CMK (cell line): ENCODE measurements at places on chromosomes 7 and 10.

DNA sequence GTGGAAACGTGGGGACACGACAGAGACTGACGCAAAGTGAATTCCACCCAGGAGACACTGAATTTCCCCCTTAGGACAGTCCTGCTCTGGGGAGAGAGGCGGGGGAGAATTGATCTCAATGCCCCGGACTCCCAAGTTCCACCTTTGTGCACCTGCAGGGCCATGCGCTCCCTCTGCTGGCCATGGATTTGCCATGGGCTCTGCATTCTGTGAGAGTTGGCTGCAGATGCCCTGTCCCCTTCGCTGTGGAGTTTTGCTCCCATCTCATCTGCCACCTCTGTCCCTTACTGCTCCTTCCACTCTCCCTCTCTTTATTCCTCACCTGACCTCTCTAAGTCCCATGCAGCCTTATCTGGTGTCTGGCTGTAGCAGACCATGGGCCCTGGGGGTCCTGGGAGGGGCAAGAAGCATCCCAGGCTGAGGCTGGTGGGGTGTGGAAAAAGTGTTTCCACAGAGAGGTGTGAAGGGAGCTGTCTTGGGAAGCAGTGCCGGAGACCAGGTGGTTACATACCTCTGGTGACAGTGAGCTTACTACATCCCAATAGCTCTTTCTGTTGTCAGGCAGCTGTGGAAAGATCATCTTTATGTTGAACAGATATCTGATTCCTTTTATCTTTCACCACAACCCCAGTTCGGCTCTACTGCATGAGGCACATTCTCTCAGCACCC lies 14.3 kb downstream of the GHRHR start:
- no peak for DNase-seq

GRCh38 chr10:111677759-111678158 lies 505.8 kb downstream of the GPAM start:
- no peak for DNase-seq

DNA sequence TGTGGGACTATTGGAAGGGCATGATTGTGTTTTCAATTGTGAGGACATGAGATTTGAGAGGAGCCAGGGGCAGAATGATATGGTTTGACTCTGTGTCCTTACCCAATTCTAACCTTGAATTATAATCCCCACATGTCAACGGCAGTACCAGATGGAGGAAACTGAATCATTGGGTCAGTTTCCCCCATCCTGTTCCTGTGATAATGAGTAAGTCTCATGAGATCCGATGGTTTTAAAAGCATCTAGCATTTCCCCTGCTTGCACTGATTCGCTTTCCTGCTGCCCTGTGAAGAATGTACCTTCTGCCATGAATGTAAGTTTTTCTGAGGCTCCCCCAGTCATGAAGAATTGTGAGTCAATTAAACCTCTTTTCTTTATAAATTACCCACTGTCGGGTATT lies 1367.1 kb downstream of the XPNPEP1 start:
- DNase-seq: no peak

DNA sequence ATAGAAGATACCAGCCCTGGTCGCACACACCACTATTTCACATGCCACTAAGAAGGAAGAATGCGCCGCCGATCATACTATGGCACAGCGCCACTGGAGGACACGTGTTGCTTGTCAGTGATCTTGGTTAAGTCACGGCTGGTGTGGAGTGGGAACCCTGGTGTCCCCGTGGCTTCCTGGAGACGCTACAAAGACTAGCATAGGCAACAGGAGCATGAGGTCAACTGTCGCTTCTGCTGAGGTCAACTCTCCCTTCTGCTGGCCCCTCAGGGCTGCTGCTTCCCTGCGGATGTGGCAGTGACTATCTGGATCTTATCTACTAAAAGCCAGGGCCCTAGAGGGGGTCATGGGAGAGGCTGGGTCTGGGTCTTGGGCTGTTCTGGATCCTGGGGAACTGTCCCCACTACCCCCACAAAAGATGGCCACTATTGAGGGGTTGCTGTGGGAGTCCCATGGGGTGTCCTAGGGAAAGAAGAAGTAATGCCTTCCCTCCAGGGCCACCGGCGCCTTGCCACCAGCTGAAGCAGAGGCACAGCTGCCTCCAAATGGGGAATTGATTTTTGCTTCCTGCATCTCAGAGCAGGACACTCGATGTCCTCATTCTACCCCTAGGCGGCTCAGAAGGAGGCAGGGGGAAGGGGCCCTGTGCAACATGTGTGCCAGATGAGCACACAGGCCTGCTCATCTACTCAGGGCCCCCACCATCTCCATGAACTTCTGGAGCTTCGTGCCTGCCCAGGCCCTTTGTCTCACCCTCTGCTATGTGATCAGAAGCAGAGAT lies 76.6 kb upstream of the PPIF start:
- peak; percentile 71 for DNase-seq

DNA sequence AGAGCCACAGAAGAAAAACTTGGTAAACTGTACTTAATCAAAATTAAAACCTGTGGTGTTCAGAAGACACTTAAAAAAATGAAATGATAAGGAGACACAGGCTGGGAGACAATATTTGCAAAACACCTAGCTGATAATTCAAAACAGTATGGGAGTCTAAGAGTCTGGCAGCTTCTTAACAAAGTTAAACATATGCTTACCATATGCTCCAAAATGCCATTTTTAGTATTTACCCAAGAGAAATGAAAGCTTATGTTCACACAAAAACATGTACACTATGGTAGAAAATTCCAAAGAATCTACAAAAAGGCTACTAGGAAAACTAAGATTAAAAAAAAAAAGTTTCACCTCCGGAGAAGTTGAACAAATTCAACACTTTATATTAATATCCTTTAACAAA lies 48.6 kb downstream of the ITGB1 start:
- DNase-seq: no peak

GRCh38 chr10:85542936-85543730 lies 823.5 kb downstream of the GRID1 start:
- DNase-seq: no peak

- no peak for DNase-seq
Observed at GRCh38 chr7:12517451-12517850, 53.1 kb upstream of the SCIN start.

DNA sequence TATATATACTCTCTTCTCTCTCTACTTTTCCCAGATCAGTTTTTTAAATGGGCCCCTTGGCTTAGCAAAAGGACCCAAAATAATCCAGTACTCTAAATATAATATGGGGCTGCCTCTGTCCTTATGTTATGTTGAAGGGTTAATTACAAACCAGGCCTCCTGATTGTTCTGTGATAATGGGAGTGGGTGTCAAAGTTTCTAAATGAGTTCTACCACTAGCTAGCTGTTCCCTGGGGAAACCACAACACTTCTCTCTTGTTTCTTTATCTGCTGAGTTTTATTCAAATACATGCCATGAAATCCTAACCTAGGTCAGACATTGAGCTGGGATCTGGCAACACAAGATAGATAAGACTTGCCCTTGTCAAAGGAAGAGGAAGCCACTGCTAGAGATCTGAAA lies 3.8 kb downstream of the HTR5A start:
- DNase-seq: no peak

DNA sequence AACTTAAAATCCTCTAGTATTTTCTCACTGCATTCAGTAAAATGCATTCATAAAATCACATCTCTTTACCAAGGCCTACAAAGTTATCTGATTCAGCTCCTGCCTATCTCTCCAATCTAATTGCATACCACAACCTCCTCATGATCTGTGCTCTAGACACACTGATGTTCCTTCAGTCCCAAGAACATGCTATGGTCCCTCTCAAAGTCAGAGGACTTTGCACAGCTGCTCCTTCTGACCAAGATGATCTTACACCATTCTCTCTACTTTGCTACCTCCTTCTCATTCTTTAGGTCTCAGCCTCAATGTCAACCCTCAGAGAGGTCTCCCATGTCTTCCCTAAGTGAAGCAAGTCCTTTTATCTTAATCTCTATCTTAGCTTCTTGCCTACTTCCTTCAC lies 45.5 kb downstream of the CAV1 start:
- DNase-seq: no peak

DNA sequence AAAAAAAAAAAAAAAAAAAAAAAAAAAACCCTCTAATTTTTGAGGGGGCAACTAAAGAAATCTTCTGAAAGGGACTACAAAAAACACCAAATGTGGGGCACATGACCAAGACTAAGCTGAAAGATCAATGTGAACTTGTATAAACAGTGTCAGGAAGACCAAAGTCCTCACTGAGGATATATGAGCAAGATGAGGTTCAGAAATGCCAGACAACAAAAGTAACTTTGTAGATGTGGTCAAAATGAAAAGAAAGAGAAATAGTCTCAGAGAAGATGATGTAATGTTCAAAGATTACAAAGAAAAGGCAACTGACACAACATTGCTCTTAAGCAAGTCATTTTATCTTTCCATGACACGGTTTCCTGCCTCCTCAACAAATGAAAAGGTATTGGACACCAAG lies 48.7 kb upstream of the PTPRZ1 start:
- no peak for DNase-seq

GRCh38 chr7:129882531-129882930 lies 70.2 kb downstream of the UBE2H start:
- DNase-seq: no peak

DNA sequence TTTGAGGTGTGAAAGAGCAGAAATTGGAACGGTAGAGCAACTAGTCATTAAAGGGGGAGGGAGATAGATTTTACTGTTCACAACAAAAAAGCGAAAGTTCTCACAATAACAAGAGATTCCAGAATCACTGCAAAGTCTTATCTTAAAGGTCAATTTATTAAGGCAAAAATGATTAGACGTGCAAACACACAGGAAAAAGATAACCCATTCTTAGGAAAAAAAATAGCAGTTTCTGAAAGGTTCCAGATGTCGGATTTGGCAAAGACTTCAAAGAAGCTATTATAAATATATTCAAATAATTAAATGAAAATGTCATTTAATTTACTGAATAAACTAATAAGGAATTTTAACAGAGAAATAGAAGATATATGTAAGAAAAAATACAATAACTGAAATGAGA lies 70.8 kb upstream of the GNAI1 start:
- no peak for DNase-seq

DNA sequence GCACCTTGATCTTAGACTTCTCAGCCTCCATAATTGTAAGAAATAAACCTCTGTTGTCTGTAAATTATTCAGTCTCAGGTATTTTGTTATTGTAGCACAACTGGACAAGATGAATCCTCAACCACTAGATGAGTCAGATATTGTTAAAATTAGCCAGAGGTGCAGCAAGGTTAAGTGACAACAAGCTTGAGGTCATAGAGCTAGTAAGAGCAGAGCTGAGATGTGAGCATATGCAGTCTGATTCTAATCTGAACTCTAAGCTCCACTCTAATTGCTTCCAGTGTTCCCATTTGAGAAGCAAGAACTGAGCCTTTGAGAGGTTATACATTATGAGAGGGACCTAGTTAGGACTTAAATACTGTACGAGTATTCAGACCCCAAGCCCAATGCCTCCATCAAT lies 93.1 kb downstream of the FZD1 start:
- no peak for DNase-seq

DNA sequence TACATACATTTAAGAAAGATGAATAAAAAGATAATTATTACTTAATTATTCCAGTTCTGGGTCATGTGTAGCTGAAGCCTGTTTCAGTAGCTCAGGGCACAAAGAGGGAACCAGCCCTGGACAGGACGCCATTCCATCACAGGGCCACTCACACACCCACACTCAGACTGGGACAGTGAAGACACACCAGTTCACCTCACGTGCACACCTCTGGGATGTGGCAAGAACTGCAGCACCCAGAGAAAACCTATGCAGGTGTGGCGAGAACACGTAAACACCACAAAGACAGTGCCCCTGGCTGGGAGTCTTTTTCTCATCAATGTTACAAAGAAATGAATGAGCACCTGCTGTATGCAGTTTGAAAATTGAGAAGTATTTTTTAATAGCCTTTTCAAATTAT lies 1.6 kb upstream of the IDI1 start:
- no peak for DNase-seq

DNA sequence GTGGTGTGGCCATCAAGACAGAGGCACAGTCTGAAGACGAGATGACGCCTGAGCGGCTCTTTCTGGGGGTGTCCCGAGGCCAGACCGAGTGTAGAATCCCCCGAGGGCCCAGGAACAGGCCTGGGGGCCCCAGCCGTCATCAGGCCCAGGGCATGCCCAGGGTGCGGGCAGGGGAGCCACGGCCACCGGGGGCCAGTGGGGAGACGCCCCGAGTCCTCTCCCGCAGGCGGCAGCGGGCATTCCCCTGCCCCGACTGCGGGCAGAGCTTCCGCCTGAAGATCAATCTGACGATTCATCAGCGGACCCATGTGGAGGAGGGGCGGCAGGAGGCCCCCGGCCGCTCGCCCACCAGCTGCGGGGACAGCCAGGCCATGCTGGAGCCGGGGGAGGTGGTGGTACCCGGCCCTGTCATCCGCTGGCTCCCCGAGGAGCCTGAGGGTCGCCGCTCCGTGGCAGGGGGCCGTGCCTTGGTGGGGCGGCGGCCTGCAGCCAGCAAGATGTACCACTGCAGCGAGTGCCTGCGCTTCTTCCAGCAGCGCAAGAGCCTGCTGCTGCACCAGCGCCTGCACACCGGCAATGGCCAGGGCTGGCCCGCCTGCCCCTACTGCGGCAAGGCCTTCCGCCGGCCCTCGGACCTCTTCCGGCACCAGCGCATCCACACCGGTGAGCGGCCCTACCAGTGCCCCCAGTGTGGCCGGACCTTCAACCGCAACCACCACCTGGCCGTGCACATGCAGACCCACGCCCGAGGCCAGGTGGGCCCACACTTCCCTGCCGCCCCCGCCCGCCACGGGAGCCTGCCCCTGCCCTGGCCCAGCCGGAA lies 19.7 kb downstream of the ZNF783 start:
- no peak for DNase-seq

DNA sequence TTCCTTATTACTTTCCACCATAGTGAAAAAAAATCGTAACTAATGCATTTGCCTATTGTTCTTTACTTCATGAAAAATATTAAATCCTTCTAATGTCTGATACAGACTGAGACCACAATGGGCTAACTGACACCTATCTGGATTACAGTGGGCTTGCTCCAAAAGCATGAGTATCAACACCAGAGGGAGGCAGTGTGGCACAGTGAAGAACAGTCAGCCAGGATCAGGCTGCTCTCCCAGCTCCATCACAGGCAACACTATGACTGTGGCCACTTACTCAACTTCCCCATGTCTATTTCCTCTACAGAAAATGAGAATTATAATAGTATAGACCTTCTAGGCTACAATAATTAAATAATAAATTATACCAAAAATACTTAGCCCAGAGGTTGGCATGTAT lies 97.2 kb downstream of the SLC25A13 start:
- DNase-seq: no peak

DNA sequence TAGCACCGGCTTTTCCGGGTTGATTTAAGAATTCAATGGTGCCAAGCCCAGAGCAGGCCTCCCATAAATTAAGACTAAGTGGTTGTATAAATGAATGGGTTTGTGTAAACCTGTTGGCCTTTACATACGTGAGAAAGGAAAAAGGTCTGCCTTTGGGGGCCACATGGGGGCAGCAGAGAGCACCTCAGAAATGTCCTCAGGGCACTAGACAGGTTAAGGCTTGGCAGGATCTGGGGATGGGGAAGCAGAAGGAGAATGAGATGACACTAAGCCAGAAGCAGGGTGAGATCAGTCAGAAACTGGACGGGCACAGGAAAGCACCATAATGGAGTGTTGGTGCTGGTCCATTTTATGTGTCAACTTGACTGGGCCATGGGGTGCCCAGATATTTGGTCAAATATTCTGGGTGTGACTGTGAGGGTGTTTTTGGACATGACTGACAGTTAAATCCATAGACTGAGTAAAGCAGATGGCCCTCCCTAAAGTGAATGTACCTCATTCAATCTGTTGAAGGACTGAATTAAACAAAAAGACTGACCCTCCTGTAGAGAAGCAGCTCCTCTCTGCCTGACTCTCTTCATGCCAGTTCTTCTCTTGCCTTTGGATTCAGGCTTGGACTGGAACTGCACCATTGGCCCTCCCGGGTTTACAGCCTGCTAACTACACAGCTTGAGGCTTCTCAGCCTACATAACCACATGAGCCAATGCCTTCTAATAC lies 58.9 kb downstream of the FRMPD2 start:
- peak; percentile 37 for DNase-seq

GRCh38 chr10:62903828-62904227 lies 87.7 kb upstream of the EGR2 start:
- DNase-seq: no peak
